ENCODE measurements at places on chromosomes 3 and 15.

DNA sequence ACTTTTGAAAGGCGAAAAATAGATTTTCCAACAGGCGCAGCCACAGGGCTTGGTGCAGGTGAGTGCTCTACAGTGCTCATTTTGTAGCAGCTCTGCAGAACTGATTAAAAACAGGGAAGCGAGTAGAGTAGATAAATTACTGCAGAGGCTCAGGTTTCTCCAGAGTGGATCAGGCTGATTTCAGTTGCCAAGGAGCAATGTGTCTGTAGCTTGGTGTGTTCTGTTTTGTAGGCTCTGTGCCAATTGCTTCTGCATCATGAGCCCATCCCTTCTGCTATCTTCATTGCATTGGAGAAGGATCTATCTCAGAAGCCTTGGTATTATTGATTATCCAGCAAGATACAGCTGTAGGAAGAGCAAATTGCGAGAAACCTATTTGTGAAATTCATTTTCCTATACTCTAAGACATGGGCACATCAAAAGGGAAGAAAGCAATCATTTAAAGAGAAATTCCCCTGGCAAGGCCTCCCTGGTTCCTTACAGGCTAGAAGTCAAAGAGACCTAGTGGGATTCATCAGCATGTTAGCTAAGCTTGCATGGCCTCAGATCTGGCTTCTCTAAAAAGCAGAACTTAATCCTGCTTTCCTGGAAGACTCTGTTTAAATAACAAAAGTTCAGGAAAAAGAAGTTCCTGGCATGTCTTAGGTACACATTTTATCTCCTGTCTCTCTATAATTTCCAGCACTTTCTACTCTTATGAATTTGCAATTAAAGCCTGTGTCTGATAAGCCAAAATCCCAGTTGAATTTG is 432.4 kb upstream of the ATP10A start:
- no peak for DNase-seq

DNA sequence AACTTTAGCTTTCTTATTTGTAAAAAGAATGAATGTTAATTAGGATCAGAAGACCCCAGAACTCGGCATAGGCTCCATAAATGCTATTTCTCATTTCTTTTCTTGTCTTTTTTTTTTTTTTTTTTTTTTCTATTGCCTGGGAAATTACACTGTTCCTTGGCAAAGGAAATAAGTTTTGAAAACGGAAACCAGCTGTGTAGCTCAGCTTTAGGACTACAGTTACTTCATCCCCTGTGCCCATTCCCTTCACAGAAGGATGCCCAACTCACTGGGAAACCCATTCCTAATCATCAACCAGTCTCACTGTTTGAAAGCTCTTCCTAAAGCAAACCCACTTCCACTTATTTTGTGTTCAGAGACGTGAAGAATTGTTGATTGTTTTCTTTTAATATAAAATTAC is 254.0 kb upstream of the IL12A start:
- no peak for DNase-seq

DNA sequence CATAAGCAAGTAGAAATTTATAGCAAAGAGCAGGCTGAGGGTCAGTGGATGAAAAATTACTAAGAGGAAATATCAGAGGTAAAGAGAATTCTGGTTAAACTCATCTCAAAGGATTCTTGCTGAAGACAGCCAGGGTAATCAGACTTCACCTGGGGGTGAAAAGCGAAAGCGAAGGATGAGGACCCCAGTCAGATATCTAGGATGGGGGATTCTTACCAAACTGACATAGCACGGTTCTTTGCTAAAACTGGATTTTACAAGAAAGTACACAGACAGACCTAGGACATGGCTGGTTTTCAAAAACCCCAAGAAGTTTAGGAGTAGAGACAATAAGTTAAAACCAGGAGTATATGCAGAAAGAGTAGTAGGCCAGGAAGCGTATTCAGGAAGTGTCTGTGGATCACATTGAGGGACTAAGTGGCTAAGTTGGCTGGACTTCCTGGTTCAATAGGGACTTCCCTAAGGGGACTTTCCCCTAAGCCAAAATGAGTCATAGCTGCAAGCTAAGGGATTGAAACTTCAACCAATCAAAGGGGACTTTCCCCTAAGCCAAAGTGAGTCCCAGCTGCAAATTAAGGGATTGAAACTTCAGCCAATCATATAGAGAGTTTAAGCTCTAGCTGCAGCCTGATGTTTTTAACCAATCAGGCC is 2.4 kb upstream of the CFAP91 start:
- DNase-seq: no peak

DNA sequence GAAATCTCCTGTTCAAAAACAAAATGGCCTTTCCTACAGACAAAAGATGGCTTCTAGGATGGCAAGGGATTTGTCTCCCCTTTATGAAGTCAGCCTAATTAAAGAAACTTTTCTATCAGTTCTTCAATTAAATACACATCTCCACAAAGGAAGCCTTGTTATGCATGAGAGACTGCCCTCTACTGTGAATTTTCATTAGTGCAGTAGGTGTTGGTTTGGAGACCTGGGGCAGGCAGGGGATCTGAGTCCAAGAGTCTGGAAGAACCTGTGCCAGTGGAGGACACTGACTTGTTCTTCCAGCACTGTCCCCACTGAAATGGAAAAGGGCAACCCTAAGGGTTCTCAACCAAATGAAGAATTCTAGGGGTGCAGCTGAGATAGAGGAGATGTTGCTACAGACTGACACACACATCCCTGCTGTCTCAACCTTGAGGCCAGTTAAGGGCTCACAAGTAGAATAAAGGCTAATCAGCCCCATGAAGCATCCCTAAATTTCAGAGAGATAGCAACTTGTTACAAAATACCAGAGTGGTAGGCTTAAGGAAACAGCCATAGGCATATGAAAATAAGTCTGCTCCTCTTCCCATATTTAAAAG is 174.0 kb upstream of the PRICKLE2 start:
- no peak for DNase-seq

DNA sequence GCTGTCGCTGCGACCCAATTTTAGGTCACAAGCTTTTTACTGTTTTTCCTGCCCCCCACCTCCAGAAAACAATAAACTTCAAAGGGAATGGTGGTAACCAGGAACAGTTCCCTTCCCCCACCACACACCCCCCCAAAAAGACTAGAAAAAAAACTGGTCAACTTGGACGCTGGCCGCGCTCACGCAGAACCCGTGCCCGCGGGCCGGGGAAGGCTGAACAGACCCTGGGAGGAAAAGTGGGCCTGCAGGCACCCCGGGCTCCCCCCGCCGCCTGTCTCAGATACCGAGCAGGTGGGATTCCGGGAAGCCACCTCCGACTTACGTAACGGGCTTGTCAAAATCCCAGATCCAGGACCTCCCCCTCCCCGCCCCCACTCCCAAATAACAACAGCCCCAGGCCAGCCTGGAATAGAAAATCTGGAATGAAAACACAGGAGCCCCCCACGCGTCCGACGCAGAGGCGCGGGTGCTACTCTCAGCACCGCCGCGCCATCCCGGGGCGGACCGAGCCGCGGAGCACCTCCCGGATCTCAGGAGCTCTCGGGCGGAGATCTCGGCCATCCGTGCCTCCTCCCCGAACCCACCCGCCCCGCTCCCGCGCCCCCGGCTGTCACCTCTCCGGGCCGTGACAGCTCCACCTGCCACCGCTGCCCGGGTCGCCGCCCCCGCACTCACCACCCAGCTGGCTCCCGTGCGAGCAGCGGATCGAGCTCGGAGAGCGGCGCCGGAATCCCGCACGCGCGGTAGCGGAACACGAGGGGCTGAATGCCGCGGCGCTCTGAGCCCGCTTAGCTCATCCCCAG is 557 bp downstream of the DENND4A start:
- no peak for DNase-seq

DNA sequence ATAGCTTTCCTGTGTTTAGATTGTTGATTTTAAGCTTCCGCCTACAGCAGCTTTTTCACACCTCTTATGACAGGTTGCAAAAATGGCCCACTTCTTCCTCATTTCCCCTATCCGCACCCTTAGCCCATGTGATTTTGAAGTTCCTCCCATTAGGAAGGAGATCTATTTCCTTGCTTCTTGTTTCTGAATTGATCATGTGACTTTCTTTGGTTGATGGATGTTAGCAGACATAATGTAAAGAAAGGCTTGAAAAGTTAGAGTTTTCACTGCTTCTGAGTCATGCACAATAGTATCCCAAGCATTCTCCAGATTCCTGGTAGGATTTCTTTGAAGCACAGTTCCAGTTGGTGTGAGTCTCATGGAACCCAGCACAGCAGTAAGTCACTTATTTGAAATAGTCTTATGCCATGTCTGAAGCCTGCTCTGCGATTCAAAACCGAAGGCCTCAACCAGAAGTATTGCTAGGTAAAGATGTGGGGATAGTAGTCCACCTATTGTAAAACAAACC is 76.6 kb downstream of the EDEM1 start:
- DNase-seq: no peak

GRCh38 chr15:48330105-48330785 is 984 bp upstream of the DUT start:
- no peak for DNase-seq

DNA sequence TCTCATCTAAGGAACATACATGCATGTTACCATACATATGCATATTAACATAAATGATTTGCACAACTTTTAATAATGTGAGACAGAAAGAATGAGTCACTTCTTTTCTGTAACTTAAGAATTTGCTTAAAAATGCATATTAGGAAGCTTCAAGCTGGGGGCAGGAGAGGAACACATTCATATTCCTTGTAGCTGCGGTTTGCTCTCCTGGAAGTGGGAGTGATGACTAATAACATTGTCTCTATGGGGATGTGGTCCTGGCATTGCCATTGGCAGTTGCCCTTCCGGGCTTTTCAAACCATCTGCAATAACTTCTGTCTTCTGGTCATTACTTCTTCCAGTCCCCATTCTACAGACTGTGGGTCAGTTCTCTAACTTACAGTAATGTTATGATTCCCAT is 15.6 kb downstream of the CHST2 start:
- no peak for DNase-seq

DNA sequence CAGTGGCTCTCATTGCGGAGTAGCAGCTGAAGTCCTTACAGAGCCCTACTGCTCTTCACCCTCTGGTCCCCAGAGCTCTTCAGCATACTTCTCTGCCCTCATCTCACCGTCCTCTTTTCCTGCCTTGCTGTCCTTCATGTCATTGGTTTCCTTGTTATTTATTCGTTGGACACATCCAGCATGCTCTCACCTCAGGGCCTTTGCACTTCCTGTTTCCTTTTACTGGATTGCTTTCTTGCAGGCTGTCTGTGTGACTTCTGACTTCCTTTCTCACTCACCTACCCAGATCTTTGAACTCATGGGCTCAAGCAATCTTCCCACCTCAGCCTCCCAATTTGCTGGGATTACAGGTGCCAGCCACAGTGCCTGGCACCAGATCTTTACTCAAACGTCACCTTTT is 127.1 kb downstream of the NR1D2 start:
- no peak for DNase-seq

DNA sequence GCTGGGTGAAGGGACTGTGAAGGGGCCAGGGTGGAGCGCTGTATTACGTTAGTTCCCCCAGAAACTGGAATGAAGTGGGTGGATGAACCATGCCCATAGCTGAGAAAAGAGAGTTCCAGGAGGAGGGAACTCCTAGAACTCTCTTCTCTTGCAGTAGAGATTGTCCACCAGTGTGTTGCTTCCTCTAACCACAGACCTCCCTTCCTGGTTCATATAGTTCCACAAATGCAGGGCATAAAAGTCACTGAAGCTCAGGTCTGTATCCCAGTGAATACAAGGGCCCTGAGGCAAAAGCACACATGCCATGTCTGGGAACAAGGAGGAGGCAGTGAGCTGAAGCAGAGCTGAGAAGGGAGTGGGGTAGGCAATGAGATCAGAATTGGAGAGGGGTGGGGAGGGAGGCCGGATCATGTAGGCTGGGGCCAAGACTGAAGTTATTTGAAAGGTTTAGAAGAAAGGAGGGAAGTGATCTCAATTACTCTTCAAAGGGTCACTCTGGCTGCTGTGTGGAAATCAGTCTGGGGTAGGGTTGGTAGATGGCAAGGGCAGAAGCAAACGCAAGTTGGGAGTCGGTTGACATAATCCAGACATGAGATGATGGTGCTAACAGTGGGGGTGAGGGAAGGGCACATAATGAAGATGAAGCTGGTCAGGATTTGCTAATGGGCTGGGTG is 6.5 kb downstream of the A4GNT start:
- DNase-seq: no peak

DNA sequence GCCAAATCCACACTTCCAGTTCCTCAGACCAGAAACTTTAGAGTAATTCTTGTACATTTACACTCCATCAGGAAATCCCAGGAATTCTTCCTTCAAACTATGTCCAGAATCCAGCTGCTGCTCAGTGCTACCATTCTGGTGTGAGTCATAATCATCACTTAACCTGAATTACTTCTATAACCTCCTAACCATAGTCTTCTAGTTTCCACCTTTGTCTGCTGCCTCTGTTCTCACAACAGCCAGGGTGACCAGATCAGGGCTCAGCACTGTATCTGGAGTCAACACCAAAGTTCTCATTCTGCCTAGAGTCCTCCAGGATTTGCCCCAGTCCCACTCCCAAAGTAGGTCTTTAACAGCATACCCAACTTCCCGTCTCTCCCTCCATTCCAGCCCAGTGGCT is 3.4 kb downstream of the CLDND1 start:
- no peak for DNase-seq

GRCh38 chr15:91878319-91878870 is 24.9 kb downstream of the SLCO3A1 start:
- DNase-seq: no peak

DNA sequence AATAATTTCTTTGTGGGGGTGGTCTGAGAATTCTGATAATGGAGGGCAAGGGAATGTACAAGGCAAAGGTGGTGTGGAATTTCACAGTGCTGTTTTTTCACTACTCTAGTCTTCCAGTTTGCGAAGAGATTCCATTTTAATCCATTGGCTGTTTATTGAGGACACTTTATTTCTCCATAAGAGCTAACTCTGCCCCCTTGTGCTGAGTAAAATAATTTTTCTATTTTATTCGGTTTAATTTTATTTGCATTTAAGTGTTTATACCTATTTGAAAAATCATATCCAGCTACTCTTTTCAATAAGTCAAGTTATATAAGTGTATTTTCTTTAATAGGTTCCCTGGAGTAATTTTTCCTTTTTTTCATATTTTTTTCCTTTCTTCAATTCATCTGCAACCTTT is 840.1 kb downstream of the TUSC7 start:
- DNase-seq: no peak

GRCh38 chr3:19559724-19560442 is 374.1 kb downstream of the EFHB start:
- no peak for DNase-seq

DNA sequence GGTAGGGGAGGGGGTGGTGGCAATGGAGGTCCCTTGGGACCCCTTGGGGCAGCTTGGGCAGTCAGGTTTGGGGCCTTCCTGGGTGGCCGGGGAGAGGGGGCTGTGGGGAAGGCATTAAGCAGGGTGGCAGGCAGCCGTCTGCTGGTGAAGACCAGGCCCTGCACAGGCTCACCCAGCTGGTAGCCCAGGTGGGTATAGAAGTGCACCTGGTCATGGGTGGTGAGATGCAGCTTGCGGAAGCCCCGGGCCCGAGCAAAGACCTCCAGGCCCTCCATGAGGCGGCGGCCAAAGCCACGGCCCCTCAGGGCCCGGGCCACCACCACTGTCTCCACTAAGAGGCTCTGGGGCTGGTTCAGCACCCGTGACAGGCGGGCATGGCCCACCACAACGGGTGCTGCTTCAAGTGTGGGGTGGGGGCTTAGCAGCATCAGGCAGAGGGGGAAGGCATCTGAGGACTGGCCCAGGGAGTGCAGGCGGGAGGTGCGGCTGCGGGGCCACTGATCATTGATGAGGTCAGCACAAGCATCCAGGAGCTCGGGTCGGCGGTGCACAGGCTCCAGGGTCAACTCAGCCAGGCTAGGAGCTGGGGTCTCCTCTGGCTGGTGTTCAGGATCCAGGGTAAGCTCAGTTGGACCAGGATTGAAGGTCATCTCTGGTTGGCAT is 2.4 kb downstream of the HYAL3 start:
- no peak for DNase-seq
